Tibial artery (tissue), 4 donors: ENCODE measurements at places on chromosomes 4 and X.

DNA sequence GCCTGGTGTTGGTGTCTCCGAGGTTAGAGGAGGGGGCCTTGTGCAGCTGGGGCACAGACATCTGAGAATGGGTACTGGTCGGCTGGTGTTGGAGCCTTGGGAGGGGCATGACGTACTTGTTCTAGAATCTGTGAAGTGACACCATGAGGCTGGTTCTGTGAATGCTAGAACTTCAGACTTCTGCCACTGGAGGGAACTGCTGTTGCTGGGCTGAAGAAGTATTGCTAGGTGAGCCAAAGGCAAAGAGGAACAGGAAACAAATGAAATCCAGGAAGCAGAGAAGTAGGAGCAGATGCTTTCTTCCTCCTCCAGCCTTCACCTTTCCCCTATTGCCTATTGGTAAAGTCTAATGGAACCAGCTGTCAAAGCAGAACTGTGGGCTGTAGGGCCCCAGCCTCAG is 120.9 kb upstream of the DDIT4L start:
- DNase-seq: no peak

DNA sequence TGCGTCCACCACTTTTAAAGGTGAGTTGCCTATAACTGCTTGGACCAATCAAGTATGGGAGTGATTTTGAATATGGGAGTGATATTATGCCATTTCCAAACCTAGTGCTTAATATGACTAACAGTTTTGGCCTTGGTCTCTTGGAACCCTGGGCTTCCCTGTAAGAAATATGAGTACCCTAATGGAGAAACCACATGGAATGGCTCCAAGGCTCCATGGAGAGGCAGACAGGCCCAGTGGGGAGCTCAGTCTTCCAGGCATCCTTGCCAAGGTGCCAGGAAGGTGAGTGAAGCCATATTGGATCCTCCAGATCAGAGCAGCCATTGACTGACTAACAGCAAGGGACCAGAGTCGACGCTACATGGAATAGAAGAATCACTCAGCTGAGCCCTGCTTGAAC is 53.2 kb downstream of the MAML3 start:
- no peak for DNase-seq

- peak; percentile 65 for DNase-seq
Observed at GRCh38 chrX:103608306-103608963, 672 bp downstream of the TCEAL3 start.

- DNase-seq: no peak
Observed at GRCh38 chr4:67684839-67685531, 16.0 kb downstream of the UBA6 start.

GRCh38 chr4:127843704-127844600 is 36.7 kb upstream of the PLK4 start:
- DNase-seq: no peak

- no peak for DNase-seq
Observed at GRCh38 chr4:70714079-70714887, 7.5 kb upstream of the RUFY3 start.

- no peak for DNase-seq
Observed at GRCh38 chr4:181293541-181293940, 949.7 kb upstream of the TENM3 start.

DNA sequence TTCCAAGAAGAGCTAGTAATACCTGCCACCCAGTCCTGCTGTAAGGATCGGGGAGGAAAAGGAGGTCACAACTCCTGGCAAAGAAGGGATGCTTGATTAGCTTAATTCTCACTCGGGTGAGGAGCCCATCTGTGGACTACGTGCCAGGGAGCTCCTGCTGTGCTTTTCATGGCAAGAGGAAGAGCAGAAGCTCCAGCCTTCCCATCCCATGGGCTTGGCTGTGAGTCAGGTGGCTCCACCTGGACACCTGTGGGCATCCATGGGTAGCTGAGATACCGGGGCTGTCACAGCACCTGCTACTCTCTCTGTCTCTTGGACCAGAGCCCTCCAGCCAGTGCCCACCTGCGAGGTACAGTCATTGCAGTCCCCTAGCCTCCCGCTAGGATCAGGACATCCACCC is 18.0 kb downstream of the CLNK start:
- DNase-seq: no peak

DNA sequence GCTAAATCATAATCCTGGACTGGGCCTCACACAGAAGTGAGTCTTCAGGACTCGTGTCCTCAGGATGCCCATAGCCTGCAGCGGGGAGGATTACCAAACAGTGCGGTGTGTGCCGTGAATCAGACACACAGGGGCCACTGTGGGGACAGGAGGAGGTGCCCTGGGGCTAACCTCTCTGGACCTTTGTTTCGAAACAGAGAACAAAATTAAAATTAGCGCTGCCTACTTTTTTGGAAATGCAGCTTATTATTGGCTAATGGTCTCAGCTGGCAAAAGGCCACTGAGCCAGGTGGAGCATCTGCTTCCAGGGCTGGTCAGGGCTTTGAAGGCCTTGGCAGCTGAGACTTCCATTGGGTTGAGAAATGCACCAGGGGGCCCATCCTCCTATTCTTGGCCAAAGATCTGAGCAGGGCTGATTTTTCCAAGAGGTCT is 236.2 kb downstream of the EVC2 start:
- DNase-seq: no peak

GRCh38 chr4:42709392-42710065 is 52.6 kb upstream of the ATP8A1 start:
- no peak for DNase-seq

GRCh38 chrX:127568691-127569090 is 483.5 kb downstream of the ACTRT1 start:
- no peak for DNase-seq

DNA sequence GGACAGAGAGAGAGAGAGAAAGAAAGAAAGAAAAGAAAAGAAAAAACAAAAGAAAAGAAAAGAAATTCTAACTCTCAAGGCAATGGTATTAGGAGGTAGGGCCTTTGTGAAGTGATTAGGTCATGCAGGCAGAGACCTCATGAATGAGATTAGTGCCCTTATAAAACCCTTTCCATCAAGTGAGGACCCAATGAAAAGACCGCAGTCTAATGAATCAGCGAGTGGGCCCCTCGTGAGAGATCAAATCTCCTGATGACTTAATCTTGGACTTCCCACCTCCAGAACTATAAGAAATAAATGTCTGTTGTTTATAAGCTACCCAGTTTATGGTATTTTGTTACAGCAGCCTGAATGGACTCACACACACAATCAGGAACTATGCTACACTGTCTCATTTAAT is 16.9 kb downstream of the AASDH start:
- DNase-seq: no peak

GRCh38 chrX:39682778-39683177 is 415.0 kb downstream of the BCOR start:
- DNase-seq: no peak

DNA sequence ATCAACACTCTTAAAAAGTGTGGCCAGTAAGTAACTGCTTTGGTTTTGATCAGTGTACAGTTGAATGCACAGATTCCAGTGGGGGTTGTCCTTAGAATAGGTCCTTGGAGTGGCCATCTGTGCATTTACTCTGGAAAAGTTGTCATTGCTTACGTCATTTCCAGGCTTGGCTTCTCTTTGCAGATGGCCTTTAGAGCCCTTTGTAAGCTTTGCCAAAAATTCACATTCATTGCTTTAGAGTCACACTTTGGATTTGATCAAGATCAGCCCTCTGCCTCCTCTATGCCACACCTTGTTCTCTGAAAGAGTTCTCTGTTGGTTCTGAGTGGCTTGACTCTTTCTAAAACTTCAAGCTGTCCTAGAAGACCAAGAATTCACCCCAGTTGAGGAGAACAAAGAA is 83.9 kb downstream of the MAMLD1 start:
- no peak for DNase-seq
